Thoracic aorta (tissue), 2 donors: ENCODE measurements at places on chromosomes 2 and 18.

DNA sequence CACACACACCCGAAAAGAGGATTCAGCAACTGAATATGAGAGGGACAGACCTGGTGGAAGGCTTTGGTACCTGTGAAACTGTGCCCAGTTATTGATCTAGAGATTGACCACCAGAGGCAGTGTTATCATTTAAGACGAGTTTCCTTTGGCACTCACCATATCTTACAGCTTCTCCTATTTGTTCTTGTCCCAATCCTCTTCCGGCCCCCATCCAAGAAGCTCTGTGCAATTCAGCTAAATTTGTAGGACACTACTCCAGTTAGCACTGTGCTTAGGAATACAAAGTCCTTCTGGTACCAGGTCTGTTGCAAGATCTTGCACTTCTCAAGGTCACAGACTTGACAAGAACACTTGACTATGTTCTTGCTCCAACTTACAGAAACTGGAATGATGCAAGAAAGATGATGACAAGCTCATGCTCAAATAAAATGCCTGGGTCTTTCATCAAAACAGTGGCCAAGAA is 177.7 kb downstream of the TMEM247 start:
- no peak overlapping the region for H3K27ac ChIP-seq
- H3K36me3 ChIP-seq = no peaks in the 10 kb centered on the region
- no peak for DNase-seq
- peaks cover 6% of the 10 kb centered on the region for H3K4me1 ChIP-seq
- H3K27me3 ChIP-seq = no peaks in the 10 kb centered on the region
- no peak overlapping the region for H3K4me3 ChIP-seq

DNA sequence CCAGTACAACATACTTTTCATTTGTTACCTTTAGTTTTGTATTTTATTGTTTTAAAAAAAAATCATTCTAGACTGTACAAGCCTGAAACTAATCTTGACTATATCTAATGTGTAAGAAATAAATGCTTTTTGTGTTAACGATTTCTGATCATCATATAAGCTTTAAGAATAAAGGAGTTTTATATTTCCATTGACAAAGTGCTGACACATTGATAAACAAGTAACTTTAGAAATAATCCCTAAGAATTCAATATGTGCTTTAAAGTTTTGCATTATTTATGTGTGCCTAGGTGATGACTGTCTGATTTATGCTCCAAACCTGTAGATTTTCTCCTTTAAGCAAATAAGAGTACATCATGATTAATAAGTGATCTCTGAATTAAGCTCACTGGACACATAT is 247.2 kb upstream of the BOD1L2 start:
- no peak overlapping the region for H3K4me3 ChIP-seq
- H3K27me3 ChIP-seq = no peaks in the 10 kb centered on the region
- no peaks in the 10 kb centered on the region for H3K4me1 ChIP-seq
- H3K27ac ChIP-seq = no peak overlapping the region
- no peaks in the 10 kb centered on the region for H3K36me3 ChIP-seq

- H3K27me3 ChIP-seq = no peaks in the 10 kb centered on the region
- no peak overlapping the region for H3K4me3 ChIP-seq
- peaks cover 10% of the 10 kb centered on the region for H3K36me3 ChIP-seq
- no peak overlapping the region for H3K27ac ChIP-seq
- no peak for DNase-seq
- H3K4me1 ChIP-seq = no peaks in the 10 kb centered on the region
These were observed 16.0 kb downstream of the LANCL1 start for GRCh38 chr2:210460322-210461227.

DNA sequence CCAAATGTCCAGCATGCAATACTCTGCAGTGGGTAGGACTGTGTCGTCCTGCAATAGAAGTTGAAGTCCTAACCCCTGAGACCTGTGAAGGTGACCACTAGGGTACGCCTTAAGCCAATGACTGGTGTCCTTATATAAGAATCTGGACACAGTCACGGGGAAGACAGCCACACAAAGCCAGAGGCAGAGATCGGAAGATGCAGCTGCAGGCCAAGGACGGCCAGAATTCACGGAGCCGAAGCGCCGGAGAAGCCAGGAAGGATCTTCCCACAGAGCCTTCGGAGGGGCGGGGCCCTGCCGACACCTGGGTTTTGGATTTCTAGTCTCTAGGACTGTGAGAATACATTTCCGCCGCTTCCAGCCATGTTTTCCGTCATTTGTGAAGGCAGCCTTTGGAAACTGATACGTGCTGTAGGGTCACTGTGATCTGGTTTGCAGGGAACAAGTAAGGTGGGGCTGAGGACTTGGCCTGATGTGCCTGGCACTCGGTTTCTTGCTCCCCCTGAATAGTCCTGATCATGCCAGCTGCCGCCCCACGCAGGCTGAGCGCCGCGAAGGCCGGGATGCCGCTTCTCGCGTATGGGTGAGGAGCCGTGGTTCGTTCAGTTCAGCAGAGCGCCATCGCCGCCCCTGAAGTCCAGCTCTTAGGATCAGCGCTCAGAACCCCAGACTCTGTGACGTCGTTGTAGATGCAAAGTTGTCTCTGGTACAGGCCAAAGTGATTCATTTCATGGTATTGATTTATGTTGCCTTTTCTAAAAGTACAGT is 38.7 kb downstream of the PTGR3 start:
- no peak for DNase-seq
- H3K4me3 ChIP-seq = no peak overlapping the region
- H3K27ac ChIP-seq = no peak overlapping the region
- H3K36me3 ChIP-seq = no peaks in the 10 kb centered on the region
- no peaks in the 10 kb centered on the region for H3K27me3 ChIP-seq
- H3K4me1 ChIP-seq = no peaks in the 10 kb centered on the region
